HS-27A (cell line): ENCODE measurements at places on chromosomes 2 and 18.

- no peak for DNase-seq
These were observed 69.6 kb downstream of the HPCAL1 start for GRCh38 chr2:10372203-10372861.

DNA sequence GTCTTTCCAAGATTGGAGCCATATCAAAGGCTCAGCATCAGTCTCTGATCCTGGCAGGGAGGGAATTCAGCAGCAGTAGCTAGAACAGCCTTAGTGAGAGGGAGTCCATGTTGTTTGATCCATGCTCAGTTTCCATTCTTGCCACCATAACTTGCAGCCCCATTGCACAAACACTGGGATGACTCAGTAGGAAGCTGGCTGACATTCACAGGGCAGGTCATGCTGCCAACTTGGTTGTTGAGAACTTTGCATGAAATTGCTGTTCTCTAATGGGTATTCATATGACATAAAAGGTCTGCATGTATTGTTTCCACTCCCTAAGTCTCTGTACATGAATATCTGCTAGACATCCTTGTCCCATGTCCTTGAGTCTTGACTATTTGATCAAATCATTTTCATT is 29.9 kb upstream of the STAT4 start:
- no peak for DNase-seq

DNA sequence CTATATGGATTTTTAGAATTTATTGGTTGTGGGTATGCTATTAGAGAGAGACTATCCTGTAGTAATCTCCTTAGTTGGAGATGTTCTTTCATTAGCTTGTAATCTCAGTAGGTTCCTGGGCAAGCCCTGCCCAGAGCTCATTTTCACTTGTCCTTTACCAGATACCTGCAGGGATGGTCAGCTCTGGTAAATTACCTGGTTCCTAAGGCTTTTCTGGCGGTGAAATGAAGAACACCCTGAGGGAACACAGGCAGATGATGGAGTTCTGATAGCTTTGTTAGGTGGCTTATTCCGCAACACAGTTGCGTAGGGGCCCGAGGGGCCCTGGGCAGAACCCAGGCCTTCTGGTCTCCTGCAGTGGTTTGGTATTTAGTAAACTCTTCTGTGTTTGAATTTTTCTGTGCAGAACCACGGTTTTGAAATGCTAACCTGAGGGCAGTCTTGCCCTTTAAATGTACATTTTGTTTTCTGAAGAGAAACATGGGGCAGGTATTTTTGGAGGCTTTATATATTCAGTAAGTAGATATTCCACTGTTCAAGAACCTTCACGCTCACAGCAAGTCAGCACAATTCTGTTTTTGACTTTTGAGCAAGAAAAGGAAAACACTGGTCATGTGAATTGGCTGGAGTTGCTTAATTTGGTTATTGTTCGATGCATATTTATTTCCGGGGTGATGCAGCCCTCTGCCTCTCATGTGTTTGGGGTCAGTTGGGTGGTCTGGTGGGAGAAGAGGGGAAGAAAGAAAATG is 22.4 kb downstream of the ZNF532 start:
- DNase-seq: no peak

GRCh38 chr2:234678711-234679110 is 181.8 kb upstream of the ARL4C start:
- no peak for DNase-seq
